ENCODE measurements at places on chromosomes 16 and 17.

GRCh38 chr17:72887917-72888316 lies 204.6 kb downstream of the SLC39A11 start:
- no peak for DNase-seq

DNA sequence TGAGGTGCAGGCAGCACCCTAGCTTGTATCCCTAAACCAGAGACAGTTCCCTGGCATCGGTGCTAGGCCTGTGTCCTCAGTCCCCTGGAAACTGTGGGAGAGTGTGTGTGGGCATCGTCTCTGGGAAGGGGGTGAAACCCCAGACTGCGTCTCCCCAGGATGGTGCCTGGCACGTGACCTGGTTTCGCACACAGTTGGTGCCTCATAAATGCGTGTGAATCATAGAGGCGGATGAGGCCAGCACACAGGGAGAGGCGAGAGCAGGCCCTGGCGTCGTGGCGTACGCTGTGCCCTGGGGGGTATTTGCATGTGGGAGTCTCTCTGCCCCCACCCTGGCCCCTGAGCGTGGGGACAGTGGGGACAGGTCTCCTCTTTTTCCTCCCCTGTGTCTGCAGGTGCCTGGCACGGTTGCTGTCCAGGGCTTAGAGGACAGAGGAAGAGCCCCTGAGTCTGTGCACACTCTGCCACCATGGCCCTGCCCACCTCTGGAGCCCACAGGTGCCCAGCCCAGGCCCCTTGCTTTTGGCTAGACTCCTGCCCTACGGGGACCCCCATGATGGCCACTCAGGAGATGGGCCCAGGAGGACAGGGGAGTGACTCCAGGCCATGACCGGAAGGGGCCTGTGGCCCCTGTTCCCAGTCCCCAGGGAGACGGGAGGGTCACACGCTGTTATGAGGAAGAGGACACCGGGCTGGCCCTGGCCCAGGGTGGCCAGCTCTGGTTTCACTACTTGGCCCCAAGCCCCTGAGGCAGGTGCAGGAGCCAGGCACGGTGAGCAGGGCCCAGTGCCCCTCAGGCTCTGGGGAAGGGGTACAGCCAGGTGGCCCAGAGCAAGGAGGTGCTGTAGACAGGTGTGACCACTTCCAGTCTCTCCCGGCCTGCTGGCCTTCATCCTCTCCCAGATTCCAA lies 1.3 kb upstream of the FSCN2 start:
- DNase-seq: no peak

- no peak for DNase-seq
Measured at GRCh38 chr16:23387666-23388065, 65.3 kb downstream of the COG7 start.

- DNase-seq: no peak
Measured at GRCh38 chr17:77214743-77215142, 74.0 kb downstream of the SEC14L1 start.

- DNase-seq: no peak
Measured at GRCh38 chr16:24577167-24577566, 37.8 kb downstream of the RBBP6 start.

Data from CD4-positive, alpha-beta memory T cell (primary cell).